ENCODE measurements at places on chromosomes 7 and 10. TPM values are rescaled to one million over a fixed set of nuclear protein-coding genes. Genes with fewer than 3 reads are reported as not detected.

GRCh38 chr10:23522345-23522744, 83.5 kb downstream of the OTUD1 start:
- no peaks in the 10 kb centered on the region for H3K4me1 ChIP-seq
- H3K27ac ChIP-seq, result no peak overlapping the region
- H3K36me3 ChIP-seq, result no peaks in the 10 kb centered on the region
- no peaks in the 10 kb centered on the region for H3K27me3 ChIP-seq

DNA sequence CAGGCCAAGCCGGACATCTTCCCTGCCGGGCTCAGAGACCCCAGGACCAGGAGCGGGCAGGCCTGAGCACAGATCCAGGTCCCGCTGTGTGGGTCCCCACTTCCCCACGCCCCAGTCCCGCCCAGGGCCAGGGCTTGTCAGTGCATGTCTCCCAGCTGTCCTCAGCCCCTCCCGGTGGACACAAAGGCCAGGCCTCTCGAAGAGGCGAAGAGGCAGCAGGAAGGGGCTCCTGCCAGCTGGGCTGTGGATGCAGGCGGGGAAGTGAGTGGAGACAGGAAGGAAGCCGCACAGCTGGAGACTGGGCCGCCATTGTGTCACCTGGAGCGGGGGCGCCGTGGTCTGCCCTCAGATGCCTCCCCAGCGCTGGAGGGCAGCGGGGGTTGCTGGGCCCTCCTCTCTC, 4.8 kb downstream of the GRIFIN start:
- H3K4me3 ChIP-seq, result no peak overlapping the region
- H3K36me3 ChIP-seq, result no peaks in the 10 kb centered on the region
- no peaks in the 10 kb centered on the region for H3K4me1 ChIP-seq

Gene ANKRD61
- not detected for total RNA-seq

DNA sequence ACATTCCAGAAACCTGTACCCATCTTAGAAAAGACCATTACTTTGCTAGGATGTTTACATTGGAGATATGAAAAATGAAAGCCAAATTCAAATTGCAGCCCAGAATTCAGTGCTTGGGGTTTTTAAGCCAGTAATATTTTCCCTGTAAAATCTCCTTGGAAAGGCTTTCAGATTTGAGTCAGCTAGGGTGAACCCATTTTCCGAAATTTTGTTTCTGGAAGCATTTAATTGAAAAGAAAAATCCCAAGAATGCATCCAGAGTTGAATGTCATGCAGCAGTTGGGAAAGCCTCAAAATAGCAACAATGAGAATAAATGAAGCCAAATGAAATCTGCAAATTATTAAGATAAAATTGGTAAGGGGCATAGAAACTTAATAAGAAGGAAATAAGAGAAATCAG, 106.4 kb downstream of the BMPER start:
- no peak overlapping the region for H3K4me3 ChIP-seq
- DNase-seq, result no peak
- H3K27ac ChIP-seq, result no peak overlapping the region
- H3K27me3 ChIP-seq, result no peaks in the 10 kb centered on the region
- no peaks in the 10 kb centered on the region for H3K4me1 ChIP-seq

GRCh38 chr10:125607689-125608290, 75.2 kb downstream of the TEX36 start:
- H3K27me3 ChIP-seq, result no peaks in the 10 kb centered on the region
- DNase-seq, result no peak
- no peaks in the 10 kb centered on the region for H3K4me1 ChIP-seq
- H3K27ac ChIP-seq, result no peak overlapping the region

Gene GPR15LG
- total RNA-seq, result not detected

Gene TMEM176B
- 34.3 TPM for total RNA-seq

Gene MYL10
- total RNA-seq, result not detected

Data from aorta (tissue), 5 donors.